ENCODE measurements at places on chromosomes 1 and 21.

DNA sequence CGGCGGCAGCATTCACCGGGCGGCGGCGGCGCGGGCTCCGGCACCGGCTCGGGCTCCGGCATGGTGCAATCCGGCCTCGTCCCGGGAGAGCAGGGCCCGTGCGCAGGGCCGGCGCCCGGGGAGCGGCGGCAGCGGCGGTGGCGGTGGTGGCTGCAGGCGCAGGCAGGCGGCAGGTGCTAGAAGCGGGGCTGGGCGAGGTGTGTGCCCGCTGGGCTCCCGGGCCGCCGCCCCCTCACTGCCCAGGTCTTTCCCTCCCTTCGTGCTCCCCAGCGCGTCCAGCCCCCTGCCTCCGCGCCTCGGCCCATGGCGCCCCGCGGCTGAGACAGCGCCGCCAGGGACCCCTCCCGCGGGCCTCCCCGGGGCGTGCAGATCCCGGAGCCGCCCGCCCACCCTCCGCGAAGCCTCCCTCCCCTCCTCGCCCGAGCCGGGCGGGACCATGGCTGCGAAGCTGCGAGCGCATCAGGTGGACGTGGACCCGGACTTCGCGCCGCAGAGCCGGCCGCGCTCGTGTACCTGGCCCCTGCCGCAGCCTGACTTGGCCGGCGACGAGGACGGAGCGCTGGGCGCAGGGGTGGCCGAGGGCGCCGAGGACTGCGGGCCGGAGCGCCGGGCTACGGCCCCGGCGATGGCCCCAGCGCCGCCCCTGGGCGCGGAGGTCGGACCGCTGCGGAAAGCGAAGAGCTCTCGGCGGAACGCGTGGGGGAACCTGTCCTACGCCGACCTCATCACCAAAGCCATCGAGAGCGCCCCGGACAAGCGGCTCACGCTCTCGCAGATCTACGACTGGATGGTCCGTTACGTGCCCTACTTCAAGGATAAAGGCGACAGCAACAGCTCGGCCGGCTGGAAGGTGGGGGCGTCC, 492 bp downstream of the FOXO6 start:
- no peak for DNase-seq

DNA sequence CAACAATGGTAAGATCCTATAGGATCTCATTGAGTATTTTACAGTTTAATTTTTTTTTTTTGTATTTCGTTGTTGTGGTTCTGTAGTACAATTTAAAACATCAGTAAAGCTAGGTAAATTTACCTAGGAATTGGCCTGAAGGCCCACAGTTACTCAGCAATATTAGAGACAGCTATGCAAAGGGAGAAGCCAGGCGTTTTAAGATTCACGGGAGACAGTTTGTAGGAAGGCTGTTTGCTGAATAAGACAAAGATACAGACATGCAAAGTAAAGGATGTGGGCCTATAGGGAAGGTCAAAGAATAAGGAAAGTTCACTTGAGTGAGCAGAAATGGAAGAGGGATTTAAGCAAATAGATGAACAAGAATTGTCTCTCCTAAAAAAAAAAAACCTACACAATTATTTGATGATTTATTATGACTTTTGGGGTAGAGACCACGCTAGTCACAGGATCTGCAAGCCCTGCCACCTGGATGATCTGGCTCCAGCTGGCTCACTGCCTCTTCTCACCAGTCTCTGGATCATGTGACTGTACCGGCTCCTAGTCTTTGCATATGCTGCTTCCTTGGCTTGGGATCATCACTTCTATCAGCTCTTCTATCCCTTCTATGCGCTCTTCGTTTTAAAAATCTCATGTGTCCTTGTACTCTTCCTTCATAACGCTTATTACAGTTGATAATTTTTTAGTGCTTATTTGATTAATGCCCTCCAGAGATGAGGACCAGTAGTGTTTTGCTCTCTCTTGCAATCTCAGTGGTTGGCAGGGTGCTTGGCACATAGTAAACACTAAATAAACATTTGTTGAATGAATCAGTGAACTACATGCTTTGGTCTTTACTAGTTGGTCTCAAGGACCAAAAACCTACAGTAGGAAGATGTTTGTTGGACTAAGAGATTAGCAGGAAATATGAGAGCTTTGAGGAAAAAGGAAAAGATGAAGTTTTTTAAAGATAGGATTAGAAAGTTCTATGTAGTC, 14.1 kb downstream of the DYRK1A start:
- no peak for DNase-seq

DNA sequence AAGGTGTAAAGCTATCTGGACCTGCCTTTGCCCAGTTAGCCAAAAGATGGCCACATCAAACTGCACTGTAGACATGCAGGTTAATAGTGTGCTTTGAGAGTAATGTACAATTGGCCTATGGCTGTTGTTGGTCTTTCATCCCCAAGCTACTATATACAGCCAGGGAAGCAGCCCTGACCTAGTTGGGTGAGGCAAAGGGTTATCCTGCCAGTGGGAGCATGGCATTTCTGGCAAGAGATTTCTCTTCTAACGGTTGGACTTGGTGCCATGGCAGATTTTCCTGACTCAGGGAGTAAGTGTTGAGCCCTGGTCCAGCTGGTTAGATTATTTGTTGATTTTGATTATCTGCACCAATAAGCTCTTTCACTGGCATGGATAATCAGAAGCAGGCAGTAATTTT, 119.8 kb downstream of the SDCCAG8 start:
- no peak for DNase-seq

DNA sequence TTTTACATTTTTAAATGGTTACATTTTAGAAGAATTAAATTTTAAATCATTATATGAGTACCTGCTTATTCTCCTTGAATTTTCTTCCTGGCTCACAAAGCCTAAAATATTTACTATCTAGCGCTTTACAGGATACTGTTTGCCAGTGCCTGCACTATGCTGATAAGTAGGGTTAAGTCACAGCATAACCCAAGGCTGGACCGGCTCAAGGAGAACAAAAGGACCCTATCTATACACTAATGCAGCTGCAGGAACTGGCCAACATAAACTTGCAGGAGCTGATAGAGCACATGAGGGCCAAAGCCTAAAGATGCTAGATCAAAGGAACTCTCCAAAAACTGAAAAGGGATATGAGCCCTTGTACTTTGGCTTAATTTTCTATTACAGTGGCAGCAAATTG, 1086.9 kb upstream of the TMPRSS15 start:
- DNase-seq = no peak

- no peak for DNase-seq
Observed at GRCh38 chr1:5993556-5994491, 1.6 kb upstream of the NPHP4 start.

GRCh38 chr1:152244576-152245273, 20.7 kb upstream of the HRNR start:
- no peak for DNase-seq

DNA sequence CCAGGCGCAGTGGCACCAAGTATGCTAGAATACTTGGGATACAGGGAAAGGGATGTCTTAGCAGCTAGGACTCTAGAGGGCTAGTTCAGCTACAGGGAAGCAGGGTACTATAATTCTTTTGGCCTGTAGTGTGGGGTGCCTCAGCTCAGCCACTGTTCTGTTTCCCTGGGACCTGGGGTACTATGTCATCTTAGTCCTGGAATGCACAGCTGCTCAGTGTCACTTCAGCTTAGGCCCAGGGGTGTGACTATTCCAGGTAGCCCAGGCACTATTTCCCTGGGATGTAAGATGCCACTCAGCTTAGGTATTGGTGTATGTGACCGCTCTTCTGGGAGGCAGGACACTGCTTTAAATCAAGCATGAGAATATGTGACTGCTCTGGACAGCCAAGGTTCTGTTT, 34.1 kb downstream of the RGSL1 start:
- no peak for DNase-seq

- DNase-seq = no peak
Observed at GRCh38 chr1:52558941-52559340, 6.0 kb upstream of the TUT4 start.

DNA sequence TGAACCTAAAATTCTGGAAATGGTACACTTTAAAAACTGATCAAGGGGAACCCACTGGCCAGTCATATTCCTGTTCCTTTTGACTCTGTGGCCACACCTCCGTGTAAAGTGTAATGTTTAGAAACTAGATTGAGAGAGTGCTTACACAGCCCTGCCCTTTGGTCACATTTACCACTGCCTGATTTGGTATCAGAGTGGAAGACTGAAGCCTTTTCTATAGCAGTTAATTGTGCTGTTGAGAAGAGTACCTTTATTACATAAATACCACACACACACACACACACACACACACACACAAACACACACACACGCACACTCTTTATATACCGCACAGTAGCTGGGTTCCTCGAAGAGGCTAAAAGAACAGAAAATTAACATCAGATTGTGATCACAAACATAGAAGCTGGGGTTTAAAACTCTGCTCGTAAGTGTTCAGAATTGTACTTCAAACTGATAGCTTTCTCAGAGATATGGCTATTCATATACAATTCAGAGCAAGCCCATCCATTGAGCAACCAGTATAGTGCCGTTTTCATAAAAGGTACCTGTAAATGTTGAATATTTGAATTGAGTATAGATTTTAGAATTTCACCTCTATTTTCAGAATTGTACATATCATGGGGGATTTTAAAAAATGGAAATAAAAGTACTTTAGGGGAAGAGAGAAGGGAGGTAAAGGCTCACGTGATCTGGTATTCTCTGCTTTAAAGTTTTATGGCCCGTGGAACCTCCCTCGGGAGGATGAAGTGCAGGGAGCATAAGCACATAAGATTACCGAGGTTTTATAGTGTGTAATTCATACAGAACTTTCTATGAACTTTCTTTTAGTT, 37.5 kb downstream of the CAMTA1 start:
- no peak for DNase-seq

- DNase-seq = no peak
Observed at GRCh38 chr1:225451840-225452515, 24.1 kb upstream of the LBR start.

GRCh38 chr1:18572022-18572880, 58.4 kb upstream of the PAX7 start:
- no peak for DNase-seq

DNA sequence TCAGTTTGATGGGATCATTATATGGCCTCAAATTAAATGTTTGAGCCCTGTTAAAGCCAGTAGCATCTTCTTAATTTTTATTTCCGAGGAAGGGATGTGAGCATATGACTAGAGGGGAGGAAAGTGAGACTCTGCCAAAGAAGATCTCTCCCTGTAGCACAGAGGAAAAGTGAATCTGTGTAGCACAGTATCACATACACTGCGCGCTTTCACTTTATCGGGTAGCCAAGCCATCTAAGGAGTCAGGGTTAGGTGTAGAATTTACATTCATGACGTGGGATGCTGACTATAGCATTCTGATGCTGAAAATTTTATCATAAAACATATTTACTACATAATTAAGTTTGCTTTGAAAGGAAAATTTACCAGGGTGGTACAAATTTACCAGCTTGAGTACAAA, 24.0 kb downstream of the LRRC8D start:
- DNase-seq = no peak

DNA sequence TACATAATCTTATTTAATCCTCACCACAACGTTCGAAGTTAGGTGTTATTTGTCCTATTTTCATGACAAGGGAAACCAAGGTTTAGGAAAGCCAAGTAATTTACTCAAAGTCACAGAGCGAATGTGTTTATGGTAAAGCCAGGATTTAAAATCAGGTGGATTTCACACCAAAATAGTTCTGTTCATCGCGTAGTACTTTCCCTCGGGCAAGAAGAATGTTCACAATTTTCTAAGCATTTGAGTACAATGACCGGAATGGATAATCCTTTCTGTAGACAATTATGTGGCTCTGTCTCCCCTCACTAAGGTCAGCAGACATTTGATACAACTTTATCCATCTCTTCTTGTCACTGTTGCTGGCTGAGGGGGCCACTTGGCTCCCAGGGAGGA, 204.2 kb downstream of the ST6GALNAC3 start:
- DNase-seq = no peak

DNA sequence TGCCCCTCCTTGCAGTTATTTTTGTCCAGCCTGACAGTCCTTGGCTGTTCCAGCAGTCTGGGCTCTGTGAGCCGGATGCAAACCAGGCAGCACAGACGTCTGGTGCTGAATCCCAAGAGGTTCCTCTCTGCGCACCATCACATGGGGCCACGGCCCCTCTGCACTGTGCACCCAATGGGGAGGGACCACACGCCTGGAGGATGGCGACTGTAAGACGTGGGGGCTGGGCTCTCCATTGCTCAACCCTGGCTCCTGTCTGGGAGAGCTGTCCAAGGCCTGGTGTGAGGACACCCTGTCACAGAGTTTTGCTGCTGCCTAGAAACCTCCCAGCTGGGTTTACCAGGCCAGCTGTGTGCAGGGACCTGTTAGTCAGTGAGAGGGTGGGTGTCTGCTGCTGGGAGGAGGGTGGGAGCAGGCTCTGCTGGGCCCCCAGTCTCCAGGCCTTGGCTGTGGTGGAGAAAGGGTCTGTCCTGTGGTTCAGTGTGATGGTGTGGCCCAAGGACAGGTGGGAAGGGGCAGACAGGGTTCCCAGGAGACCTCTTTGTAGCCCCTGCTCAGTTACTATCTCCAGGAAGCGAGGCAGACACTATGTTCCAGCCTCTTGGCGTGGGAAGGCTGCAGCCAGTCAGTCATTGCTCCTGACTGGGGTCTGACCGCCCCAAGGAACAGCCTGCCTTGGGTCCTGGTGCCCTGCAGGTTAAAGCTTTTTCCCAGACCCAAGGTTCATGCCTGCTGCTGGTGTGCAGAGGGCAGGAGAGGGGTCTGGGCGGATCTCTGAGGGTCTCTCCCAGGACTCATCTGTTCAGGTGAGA, 13.8 kb downstream of the HEYL start:
- peak; percentile 37 for DNase-seq

GRCh38 chr1:57007948-57008347, 42.1 kb upstream of the C8B start:
- no peak for DNase-seq

DNA sequence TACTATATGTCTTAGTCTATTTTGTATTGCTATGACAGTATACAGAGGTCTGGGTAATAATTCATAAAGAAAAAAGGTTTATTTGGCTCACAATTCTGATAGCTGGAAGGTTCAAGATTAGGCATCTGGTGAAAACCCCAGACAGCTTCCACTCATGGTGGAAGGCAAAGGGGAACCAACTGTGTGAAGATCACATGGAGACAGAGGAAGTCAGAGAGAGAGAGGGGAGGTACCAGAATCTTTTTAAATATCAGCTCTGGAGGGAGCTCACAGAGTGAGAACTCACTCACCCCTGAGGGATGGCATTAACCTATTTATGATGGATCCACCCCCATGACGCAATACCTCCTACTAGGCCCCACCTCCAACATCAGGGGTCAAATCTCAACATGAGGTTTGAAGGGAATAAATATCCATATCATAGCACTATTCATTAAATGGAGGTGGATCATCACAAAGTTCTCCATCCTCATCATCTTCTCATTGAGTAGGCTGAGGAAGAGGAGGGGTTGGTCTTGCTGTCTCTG, 290.5 kb downstream of the DSCAM start:
- DNase-seq = no peak

Data from hippocampal formation (tissue), 2 donors.